ENCODE measurements at places on chromosomes 11 and 22. TPM values are rescaled to one million over a fixed set of nuclear protein-coding genes. Genes with fewer than 3 reads are reported as not detected.

- DNase-seq: no peak
Measured at GRCh38 chr11:88146106-88146505, 29.1 kb downstream of the RAB38 start.

DNA sequence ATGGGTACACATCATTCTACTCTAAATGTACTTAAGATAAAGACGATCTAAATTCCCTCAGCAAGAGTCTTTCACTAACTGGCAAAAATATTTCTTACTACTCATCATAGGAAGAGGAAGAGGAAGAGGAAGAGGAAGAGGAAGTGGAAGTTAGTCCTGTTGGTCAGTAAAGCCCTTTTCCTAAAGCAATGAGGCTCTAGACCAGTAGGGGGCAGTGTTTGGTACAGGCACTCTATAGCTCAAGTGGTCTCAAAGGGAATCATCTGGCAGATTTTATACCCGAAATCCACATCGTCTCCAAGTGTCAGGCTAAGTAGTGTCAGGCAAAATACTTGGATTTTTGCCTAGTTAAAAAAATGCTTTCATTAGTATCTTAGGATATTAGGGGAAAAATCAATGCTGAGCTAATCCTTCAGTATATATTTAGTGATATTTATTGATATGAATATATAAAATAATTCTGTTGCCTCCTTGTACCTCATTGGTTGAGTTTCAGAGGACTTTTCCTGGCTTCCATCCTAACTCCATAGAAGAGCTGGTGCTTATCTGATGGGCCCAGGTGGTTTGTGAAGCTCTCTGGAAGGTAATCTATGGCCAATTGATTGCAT lies 7.7 kb downstream of the BLID start:
- DNase-seq: peak; percentile 58

DNA sequence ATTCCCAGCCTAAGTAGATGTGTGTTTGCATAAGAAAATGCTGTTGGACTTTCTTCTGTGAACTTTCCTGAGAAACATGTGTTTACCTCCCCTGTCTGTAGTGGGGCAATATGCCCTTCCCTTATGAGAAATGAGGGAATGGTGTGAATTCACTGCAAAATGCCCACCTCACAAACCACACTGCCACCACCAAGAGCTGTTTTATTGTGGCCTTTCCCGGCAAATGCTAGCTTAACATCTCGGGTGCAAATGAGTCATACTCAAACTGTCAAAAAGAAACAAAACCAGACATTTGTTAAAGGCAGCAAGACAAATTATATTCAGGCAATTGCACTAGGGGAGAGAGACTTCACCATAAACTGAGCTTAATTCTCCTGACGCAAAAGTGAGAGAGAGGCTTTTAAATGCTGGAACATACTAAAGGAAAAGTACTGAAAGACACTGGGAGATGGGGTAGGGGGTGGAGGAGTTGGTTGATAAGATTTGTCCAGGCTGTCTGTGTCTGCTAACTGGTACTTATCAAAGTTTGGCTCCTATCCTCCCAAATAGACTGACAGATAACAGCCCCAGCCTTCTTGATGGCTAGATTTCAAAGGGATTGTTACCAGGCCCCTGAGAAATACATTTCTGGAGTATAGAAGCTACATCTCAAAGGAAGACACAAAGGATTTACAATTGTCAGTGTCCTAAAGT lies 70.9 kb upstream of the OR5AK2 start:
- peak; percentile 50 for DNase-seq

GRCh38 chr11:34302046-34302921 lies 55.5 kb downstream of the ABTB2 start:
- peak; percentile 100 for DNase-seq

- DNase-seq: no peak
Measured at GRCh38 chr11:61647529-61647928, 32.7 kb upstream of the DAGLA start.

- DNase-seq: no peak
Measured at GRCh38 chr11:22477312-22477711, 139.1 kb downstream of the SLC17A6 start.

DNA sequence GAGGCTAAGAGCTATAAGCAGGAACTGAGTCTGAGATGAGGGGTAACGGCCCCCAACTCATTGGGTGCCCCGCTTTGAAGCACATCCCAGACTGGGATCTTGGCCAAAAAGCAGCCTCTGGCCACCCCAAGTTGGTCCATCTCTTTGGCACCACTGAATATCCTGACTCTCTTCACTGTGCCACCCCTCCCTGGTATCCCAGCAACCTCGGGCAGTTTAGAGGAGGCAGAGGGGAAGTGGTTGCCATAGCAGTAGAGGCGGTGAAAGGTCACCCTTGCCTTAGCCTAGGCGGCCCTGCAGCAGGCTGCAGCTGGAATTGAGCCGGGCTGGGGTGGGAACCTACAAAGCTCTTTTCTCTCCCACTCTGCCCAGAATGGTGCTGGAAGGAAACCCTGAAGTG lies 1.1 kb downstream of the PELI3 start:
- no peak for DNase-seq

The IFTAP gene
- 16.5 TPM for total RNA-seq
